Stimulated activated CD4-positive, alpha-beta T cell treated with anti-CD3 and anti-CD28 coated beads, Interleukin-4, amount 100 ng/mL, for 24 hours (primary cell): ENCODE measurements at places on chromosomes 2 and 18.

DNA sequence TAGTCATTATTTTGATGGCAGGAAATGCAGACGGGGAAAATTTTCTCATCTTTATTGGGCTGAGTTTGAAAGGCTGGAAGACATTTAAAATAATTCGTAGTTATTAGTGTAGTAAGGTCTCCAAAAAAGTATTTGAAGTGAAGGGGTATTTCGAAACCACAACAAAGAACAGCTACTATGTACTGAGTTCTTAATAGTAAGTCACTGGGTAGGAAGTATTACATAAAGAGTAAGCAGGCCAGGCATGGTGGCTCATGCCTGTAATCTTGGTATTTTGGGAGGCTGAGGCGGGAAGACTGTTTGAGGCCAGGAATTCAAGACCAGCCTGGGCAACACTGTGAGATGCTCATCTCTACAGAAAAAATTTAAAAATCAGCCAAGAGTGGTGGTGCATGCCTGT lies 113.6 kb downstream of the MEP1B start:
- DNase-seq = no peak

DNA sequence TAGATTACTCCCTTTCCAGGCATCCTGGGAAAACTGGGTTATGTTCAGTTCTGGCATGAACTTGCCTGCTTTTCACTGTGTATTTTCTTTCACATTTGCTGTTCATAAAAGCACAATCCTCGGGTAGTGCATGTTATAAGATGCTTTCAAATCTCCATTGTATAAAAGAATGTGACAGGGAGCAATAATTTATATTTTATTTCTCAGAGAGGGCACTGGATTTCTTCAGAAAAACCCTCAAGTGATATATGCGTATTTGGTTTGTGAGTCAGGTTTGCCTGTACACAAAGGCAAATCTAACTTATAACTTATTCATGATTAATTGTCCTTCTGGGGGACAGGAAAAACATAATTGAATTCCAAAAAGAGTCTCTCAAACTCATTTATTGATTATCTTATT lies 440.7 kb upstream of the MMADHC start:
- DNase-seq = no peak

- no peak for DNase-seq
These were observed 108.5 kb upstream of the PGAP1 start for GRCh38 chr2:197035002-197035401.

- DNase-seq = no peak
These were observed 155.4 kb upstream of the PID1 start for GRCh38 chr2:229426464-229426863.

DNA sequence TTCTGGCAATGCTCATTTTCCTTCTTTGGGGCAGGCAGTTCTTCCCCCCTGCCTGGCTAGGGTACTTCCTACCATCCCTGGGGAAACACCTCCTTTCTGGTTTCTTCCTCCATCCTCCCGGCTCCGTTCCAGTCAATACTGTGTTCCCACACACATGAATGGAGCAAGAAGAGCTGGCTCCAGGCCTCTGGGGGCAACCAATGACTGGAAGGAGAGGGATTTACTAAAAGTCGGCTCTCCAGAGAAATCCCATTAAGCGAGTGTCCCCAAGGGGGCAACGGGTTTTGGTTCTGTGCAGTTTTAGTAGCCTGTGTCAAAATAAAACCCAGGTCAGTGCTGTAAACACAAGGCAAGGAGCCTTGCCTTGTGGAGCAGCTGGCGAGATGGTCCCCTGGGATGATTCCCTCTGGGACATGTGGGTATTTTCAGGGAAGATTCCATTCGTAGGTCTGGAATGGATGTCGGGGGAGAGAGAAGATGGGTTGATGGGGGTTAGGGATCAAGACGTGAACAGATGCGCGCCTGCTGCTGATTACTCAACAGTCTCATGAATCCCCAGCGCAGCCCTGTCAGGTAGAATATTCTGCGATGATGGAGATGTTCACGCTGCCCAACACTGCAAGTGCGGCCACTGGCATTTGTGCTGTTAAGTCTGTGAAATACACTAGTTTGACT lies 32.0 kb downstream of the EMILIN2 start:
- no peak for DNase-seq

DNA sequence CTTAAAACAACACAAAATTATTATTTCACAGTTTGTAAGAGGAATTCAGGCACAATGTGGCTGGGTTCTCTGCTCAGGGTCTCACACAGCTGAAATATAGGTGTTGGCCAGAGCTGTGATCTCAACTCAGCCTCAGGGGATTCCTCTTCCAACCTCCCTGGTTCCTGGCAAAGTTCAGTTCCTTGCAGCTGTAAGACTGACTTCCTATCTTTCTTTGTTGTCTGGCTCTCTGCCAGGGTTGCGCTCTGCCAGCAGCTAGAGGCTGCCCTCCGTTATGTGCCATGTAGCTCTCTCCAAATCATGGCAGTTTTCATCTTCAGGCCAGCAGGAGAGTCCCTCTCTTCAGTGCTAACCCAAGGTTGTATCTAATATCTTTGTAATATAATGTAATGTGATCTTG lies 272.5 kb upstream of the KCNJ3 start:
- DNase-seq = no peak

- DNase-seq = no peak
These were observed 140.7 kb downstream of the RNF144A start for GRCh38 chr2:7057865-7058400.
